ENCODE measurements at places on chromosomes 2 and 18.

GRCh38 chr18:60549338-60549960 is 176.9 kb upstream of the MC4R start:
- no peak for DNase-seq

DNA sequence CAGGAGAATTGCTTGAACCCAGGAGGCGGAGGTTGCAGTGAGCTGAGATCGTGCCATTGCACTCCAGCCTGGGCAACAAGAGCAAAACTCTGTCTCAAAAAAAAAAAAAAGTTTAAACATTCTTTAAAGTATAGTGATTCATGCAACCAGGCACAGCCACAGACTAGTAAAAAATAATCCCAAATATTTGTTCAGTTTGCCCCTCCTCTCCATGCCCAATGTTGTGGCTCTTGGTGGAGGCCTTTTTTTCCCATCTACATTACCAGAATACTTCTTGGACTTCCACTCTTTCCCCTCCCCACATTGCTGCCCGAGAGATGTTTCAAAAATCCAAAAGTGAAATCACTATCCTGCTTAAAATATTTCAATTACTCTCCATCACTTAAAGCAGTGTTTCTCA is 5.1 kb upstream of the MALT1 start:
- no peak for DNase-seq

DNA sequence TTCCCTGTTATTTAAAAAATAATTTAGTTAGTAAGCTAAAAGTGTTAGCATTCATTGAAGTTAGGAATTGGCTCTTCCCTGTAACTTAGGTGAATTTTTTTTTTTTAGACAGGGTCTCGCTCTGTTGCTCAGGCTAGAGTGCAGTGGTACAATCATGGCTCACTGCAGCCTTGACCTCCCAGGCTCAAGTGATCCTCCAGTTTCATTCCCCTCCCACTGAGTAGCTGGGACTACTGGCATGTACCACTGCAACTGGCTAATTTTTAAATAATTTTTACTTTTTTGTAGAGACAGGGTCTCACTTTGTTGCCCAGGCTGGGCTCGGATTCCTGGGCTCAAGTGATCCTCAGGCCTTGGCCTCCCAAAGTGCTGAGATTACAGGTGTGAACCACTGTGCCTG is 66.4 kb downstream of the CERS6 start:
- no peak for DNase-seq

- no peak for DNase-seq
Measured at GRCh38 chr2:97781981-97782380, 68.6 kb downstream of the ZAP70 start.

- no peak for DNase-seq
Measured at GRCh38 chr2:105722726-105723297, 21.9 kb upstream of the NCK2 start.

GRCh38 chr18:56276466-56276865 is 361.9 kb downstream of the TXNL1 start:
- no peak for DNase-seq
